ENCODE measurements at places on chromosomes 7 and 10.

GRCh38 chr10:51619365-51619764 lies 80.0 kb downstream of the CSTF2T start:
- peak; percentile 3 for DNase-seq

DNA sequence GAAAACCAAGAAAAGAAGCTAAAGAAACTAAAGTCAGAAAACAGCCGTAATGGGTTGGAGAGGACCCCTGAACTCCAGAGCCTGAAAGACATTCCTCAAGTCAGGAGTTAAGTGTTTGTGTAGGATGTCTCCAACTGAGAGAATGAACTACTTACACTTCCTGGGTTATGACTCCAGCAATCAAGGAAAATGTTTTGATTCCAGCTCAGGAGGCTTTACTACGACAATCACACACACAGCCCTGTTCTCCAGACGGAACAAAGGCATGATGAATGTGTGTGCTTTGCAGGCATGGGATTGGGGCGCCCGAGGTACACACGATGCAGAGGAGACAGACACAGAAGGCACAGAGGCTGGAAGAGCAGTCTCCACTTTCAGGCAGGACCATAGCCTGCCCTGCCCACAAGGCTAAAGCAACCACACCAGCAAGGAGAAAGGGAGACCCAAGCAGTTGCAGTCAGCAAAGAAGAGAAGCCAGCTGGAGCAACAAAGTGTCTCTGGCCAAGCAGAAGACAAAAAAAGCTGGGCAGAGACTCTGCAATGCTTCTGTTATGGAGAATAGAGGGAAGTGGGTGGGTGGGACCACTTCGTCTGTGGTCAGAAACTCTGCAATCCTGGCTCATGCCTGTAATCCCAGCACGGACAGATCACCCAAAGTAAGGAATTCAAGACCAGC lies 89.1 kb downstream of the GRB10 start:
- no peak for DNase-seq

- peak; percentile 89 for DNase-seq
Measured at GRCh38 chr7:150368884-150369747, 494 bp downstream of the REPIN1 start.

DNA sequence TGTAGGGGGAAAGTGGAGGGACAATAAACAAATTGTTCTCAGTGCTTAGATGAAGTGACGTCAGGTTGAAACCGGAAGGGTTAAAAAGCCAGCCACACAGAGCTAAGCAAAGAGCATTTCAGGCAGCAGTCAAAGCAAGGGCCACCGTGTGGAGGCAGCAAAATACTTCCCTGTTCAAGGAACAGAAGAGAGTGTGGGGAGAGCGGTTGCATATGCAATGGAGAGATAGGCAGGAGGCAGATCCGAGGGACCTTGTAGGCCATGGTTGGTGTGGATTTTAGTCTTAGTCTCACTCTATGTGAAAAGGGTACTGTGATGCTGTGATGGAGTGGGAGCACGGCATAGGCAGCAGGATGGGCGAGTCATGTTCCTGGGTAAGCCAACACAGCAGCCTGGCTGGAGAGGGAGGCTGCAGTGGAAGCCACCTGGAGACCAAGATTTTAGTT lies 3.8 kb upstream of the STN1 start:
- DNase-seq = peak; percentile 54
